Naive thymus-derived CD8-positive, alpha-beta T cell (primary cell): ENCODE measurements at places on chromosomes 7 and 10. TPM values are rescaled to one million over a fixed set of nuclear protein-coding genes. Genes with fewer than 3 reads are reported as not detected.

Gene ZFYVE27
- 60.7 TPM for total RNA-seq

Gene PIP
- not detected for total RNA-seq

Gene CACNA2D1
- not detected for total RNA-seq

- no peak for DNase-seq
These were observed 28.6 kb downstream of the JAZF1 start for GRCh38 chr7:28151965-28152364.

GRCh38 chr10:79995979-79996634, 47.2 kb upstream of the SFTPD start:
- no peak for DNase-seq

DNA sequence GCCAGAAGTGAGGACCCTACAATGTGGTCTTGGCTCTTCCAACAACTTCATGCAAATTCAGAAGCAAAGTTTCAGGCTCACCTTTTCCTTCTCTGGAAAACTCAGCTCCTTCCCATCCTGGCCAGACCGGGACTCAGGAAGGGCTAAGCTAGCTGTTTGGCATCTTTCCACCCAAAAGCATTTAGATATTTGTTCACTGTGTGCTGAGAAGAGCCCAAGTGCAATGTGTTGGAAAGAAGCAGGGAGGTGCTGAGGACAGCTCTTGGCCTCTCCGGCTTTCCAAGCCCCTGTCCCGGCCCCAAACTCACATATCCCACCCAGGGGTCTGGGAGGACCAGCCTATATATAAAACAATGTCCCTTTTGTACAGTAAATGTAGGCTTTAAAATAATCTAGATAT, 44.5 kb downstream of the MKI67 start:
- DNase-seq: no peak

GRCh38 chr10:45421221-45422097, 47.4 kb downstream of the ALOX5 start:
- DNase-seq: no peak
